RPMI7951 (cell line): ENCODE measurements at places on chromosomes 3 and 15. TPM values are rescaled to one million over a fixed set of nuclear protein-coding genes. Genes with fewer than 3 reads are reported as not detected.
A peak's percentile ranks its signal among the peaks of the same experiment; 100 is the strongest.

The JAGN1 gene
- total RNA-seq: 34.7 and 36.8 TPM in 2 replicates

DNA sequence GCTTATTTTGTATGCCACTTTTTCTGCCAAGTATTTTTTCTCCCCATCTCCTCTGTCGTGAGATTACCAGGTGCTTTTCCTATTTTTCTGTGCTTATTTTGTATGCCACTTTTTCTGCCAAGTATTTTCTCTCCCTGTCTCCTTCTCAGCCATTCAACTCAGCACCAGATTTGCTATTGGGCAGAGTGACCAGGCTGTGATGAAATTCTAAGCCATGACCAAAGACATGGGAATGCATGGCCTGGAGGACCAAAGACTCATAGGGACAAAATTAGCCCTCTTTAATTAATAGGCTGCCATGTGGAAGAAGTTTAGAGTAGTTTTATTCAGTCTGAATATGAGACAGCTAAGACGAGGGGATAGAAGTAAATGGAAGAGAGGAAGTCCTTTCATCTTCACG lies 257.4 kb downstream of the SQOR start:
- peak; percentile 91 for DNase-seq

DNA sequence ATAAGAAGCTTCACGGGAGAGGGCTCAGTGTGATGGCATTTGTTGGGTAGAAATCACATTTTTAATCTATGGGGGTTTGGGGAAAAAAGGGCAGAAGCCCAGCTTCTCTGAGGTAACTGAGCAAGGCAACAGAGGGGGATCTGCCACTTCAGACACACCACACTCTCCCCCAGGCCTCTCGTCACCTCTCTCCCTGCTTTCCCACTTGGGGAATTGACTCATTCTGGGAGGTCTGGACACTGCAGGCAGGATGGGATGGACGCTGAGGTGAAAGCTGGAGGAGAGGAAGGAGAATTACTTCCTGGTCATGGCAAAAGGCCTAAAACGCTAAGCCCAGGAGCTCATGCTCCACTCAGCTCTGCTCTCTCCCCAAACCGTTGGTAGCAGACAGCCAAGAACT lies 33.2 kb downstream of the MYO5C start:
- DNase-seq: peak; percentile 66

The CDCP1 gene
- total RNA-seq: 75.6 and 78.0 TPM in 2 replicates

GRCh38 chr3:111615880-111616279 lies 20.7 kb upstream of the ZBED2 start:
- DNase-seq: no peak

DNA sequence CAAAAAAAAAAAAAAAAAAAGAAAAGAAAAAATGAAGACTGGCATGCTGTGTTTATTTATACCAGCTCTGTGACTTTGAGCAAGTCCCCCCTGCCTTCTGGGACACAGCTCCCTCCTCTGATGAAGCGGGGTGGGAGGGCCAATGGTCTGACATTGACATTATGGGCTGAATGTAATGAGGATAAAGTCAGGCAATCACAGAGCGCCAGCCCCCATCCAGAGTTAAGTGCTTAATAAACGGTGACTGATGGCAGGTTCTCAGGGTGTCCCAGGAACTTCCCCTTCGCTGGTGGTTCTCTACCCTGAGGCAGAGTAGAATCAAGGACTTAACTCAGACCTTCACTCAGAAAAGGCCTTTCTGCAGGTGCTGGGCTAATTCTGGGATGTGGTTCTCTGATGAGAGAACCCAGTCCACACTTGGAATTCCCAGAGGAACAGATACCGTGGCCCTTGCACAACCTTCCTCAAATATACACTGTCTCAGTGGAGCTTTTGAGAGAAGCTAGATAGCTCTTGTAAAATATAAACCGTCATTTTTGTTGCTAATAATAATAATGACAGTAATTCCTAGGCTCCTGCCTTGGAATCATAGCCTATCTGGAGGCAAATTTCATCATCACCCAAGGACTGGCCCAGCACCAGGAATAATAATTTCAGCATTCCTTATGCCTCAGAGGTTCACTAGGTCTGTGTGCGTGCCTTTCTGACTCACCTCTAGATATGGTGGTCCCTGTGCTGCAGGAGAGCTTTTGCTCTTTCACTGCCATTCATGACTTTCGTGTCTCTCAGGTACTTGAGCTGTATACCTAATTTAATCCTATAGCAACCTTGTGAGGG lies 115.8 kb downstream of the RPLP1 start:
- peak; percentile 60 for DNase-seq

- no peak for DNase-seq
These were observed 6.1 kb upstream of the HGD start for GRCh38 chr3:120688121-120688520.

GRCh38 chr3:143677430-143677829 lies 170.8 kb downstream of the SLC9A9 start:
- no peak for DNase-seq

The WDR49 gene
- total RNA-seq: 0.12 TPM in 1 of 2 replicates, not detected in the other

DNA sequence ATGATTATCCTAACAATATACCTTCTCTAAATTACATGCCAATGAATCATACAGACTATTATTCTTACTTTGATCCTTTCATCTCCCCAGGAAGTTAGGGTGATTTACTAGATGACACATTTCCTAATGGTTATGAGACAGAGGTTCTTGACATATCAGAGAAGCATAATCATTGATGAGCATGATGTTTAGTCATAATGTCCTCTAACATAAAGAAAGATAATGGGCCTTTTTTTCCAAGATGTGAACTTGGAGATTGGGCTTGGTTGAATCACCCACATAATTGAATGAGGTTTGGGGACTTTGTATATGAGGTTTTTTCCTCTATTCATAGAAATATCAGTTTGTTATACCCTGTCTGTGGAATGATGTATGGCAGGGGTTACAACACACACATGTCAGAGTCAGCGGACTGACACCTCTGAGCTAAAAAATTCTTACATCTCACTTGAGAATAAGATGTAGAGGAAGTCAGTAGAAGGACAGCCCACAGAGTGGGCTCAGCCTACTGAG lies 69.7 kb upstream of the DCBLD2 start:
- peak; percentile 96 for DNase-seq

The KCNMB3 gene
- 0.88 and 1.3 TPM in 2 replicates for total RNA-seq

The FGD5 gene
- 5.3 and 7.9 TPM in 2 replicates for total RNA-seq

DNA sequence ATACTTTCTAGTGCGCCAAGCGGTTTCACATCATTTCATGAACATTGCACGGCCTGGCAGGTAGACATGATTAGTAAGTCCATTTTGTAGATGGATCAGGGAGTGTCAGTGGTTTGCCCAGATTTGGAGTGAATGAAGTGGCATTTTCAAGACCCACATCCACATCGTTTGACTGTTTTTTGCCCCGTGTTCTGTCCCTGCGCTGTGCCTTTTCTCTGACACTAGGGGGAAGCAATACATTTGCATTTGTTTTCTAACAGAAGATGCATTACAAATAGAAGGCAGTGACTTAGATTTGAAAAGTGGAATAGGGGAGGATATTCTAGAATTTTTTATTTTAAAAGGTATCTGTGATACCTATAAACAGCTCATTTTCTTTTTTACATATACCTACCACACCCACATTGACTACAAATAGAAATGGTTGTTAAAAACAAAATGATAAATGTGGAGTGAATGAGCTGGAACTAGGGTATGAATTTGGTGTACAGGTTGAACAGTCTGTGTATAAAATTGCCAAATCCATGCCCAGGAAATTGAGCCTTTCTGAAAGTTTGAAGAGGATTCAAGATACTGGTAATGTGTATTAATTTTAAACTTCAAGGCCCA lies 98.0 kb downstream of the USP13 start:
- DNase-seq: peak; percentile 26

DNA sequence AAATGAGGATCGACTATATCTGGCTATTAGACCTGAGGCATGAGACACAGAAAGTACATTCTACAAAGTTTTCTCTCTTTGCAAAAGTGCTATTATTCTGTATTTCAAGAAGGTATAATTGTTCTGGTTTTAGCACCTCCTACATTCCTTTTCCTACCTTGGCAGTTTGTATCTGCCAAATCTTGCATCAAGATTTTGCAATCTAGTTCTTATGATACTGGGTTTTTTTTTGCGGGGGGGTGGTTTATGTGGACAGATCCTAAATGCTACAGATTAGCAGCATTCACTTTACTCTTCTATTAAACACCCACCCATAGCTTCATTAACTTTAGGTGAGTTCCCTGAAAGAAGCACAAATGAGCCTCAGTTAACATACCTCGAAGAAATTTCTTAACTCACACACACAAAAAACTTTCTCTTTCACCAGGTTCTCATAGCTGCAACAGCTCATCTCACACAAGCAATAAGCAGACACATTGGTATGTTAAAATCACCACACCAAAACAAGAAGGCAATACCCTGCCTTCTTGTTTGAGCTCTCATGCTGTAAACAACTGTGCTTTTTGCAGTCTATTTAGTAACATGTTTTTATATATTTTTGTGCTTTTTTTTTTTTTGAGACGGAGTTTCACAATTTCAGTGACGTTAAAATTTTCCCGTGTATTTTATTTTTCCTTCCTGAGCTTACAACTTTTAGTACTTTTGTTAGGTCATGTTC lies 73.0 kb upstream of the VGLL4 start:
- DNase-seq: no peak
